ENCODE measurements at places on chromosomes 12 and 14. TPM values are rescaled to one million over a fixed set of nuclear protein-coding genes. Genes with fewer than 3 reads are reported as not detected.

Gene DDX55
- 17.1 TPM for total RNA-seq

Gene SERPINA10
- total RNA-seq: not detected

Gene DEGS2
- 0.26 TPM for total RNA-seq

Gene SLC4A8
- 5.4 TPM for total RNA-seq

Gene PIP4K2C
- total RNA-seq: 28.2 TPM

Gene PTGDR
- 2.6 TPM for total RNA-seq

Gene LAG3
- total RNA-seq: not detected

Gene C3AR1
- 0.07 TPM for total RNA-seq

Gene RND1
- total RNA-seq: 0.26 TPM

Gene ARL6IP4
- 98.4 TPM for total RNA-seq

Gene LMNTD1
- total RNA-seq: 0.63 TPM

Gene LRCOL1
- total RNA-seq: not detected

Gene ACOT4
- 0.98 TPM for total RNA-seq

Data from smooth muscle cell of the pulmonary artery (primary cell).